ENCODE measurements at places on chromosomes 11 and 22. TPM values are rescaled to one million over a fixed set of nuclear protein-coding genes. Genes with fewer than 3 reads are reported as not detected.

Gene TMEM191C
- total RNA-seq = not detected

Gene KRTAP5-1
- total RNA-seq = not detected

Gene GGTLC2
- total RNA-seq = not detected

Gene MAML2
- 4.2 TPM for total RNA-seq

Gene TMPRSS6
- 0.10 TPM for total RNA-seq

DNA sequence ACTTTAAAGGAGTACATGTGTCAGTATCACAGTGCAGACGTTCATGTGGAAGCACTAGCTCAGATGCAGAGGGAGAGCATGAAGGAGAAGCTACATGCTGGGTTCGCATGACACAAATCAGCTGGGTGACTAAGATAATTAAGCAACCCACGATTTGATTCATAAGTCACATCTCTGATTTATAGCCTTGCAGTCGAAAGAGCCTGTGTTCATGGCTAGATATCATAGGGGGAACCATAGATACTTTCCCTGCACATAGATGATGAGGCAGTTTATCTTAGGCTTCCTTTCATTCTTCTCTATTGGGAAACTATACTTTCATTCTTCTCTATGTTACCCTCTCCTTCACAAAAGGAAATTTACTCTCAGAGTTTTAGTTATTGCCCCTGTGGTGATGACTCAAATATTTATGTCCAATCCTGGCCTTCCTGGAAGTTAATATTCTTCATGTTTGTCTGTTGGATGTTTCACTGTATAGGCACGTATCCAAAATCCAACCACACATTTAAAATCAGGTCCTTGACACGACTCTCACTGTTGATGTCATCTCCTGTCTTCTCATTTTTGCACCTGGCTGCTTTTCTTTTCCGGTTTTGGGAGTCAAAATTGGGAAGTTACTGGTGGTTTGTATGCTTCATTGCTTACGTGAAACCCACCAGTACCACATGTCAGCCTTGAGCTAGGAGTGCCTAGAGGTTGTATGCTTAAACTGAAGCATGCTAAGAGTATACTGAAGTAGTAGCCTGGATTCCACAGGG, 56.3 kb upstream of the SLC5A12 start:
- no peaks in the 10 kb centered on the region for H3K4me1 ChIP-seq
- no peak overlapping the region for H3K4me3 ChIP-seq
- H3K27me3 ChIP-seq = no peaks in the 10 kb centered on the region
- no peak for DNase-seq
- no peak overlapping the region for H3K27ac ChIP-seq

DNA sequence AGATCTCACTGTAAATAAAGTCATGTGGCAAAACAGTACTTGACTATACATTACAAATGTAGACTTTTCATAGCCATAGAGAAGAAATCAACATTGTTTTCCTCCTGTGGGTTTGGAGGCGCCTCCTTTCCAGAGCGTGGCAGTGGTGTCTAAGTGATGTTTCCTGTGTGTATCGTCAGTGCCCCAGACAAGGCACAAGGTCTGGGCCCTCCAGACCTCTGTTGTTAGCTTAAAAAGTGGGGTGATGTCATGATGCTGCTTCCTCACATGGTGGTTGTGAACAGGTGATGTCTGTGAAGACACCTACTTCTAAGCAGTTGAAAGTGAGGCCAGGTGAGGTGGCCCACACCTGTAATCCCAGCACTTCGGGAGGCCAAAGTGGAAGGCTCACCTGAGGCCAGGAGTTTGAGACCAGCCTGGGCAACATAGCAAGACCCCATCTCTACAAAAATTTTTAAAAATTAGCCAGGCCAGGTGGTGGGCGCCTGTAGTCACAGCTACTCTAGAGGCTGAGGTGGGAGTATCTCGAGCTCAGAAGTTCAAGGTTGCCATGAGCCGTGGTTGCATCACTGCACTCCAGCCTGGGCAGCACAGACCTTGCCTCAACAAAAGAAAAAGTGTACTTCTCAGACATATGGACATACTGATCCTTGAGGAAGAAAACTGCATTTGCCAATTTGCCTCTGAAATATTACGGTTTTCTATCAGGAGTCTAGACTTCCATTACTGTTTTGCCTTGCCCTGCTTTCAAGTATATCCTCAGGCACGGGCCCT, 15.7 kb downstream of the NUP50 start:
- no peak overlapping the region for H3K4me3 ChIP-seq
- H3K36me3 ChIP-seq = no peaks in the 10 kb centered on the region
- no peaks in the 10 kb centered on the region for H3K4me1 ChIP-seq
- no peaks in the 10 kb centered on the region for H3K27me3 ChIP-seq
- no peak overlapping the region for H3K27ac ChIP-seq
- no peak for DNase-seq

DNA sequence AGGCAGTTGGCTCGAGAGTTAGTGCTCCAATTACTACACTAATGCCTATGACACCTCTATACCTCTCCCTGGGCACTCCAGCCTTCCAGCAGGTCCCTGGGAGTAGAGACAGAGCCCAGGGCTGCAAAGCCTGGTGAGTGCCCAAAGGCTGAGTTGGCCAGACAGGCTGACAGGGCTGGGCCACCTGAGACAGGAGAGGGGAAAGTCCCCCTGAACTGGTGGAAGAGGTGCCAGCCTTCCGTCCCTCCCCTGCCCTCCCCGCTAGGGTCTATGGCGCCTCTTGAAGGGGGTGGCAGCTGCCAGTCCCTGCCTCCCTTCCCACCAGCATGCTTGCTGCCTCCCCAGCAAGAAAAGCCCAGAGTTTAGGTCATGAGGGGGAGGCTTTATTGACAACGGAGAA, 3.0 kb downstream of the KCNJ11 start:
- peak overlapping the region; percentile 98 for H3K27ac ChIP-seq
- no peaks in the 10 kb centered on the region for H3K27me3 ChIP-seq
- H3K4me1 ChIP-seq = peaks cover 45% of the 10 kb centered on the region

DNA sequence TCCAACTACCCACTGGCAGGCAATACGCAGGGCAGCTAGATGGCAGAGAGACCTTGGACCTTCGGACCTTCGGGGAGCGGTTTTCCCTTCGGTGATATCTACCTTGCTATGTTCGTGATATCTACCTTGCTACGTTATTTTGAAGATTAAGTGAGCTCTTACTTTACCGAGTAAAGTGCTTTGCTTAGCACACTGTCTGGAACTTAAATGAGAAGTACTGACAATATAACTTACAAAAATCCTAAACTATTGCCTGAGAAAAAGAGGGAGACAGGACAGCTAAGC, 1.0 kb upstream of the PRDM10 start:
- peak overlapping the region; percentile 97 for H3K27ac ChIP-seq
- peak overlapping the region; percentile 81 for H3K4me3 ChIP-seq
- peaks cover 18% of the 10 kb centered on the region for H3K4me1 ChIP-seq

- H3K4me3 ChIP-seq = no peak overlapping the region
- peaks cover 39% of the 10 kb centered on the region for H3K27me3 ChIP-seq
- no peaks in the 10 kb centered on the region for H3K36me3 ChIP-seq
- peaks cover 5% of the 10 kb centered on the region for H3K4me1 ChIP-seq
- no peak for DNase-seq
- no peak overlapping the region for H3K27ac ChIP-seq
These were observed 10.0 kb downstream of the WNT7B start for GRCh38 chr22:45966895-45967365.

GRCh38 chr11:124108156-124108555, 7.1 kb upstream of the VWA5A start:
- no peaks in the 10 kb centered on the region for H3K36me3 ChIP-seq
- H3K4me1 ChIP-seq = no peaks in the 10 kb centered on the region
- no peaks in the 10 kb centered on the region for H3K27me3 ChIP-seq
- no peak for DNase-seq
- H3K27ac ChIP-seq = no peak overlapping the region
- no peak overlapping the region for H3K4me3 ChIP-seq

DNA sequence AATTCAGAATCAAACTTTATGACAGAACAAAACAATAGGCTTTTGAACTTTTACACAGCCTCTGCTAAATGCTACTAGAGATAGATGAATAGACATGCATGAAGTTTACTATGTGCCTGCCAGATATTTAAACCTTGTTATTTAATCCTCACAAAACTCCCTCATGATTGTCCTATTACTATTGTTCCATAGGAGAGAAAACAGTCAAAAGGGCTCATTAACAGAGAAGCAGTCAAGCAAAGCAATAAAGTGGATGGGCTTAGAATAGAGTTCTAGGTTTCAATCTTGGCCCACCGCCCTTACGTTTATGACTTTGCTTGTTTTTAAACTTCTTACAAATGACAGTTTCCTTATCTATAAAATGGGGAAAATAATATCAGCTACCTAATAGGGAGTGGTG, 12.9 kb downstream of the CWC15 start:
- H3K4me1 ChIP-seq = no peaks in the 10 kb centered on the region
- DNase-seq = no peak
- H3K27ac ChIP-seq = no peak overlapping the region

GRCh38 chr11:36022882-36023281, 79.0 kb downstream of the LDLRAD3 start:
- no peaks in the 10 kb centered on the region for H3K36me3 ChIP-seq
- H3K27me3 ChIP-seq = no peaks in the 10 kb centered on the region
- no peak overlapping the region for H3K4me3 ChIP-seq
- H3K27ac ChIP-seq = no peak overlapping the region
- H3K4me1 ChIP-seq = no peaks in the 10 kb centered on the region
- DNase-seq = no peak

DNA sequence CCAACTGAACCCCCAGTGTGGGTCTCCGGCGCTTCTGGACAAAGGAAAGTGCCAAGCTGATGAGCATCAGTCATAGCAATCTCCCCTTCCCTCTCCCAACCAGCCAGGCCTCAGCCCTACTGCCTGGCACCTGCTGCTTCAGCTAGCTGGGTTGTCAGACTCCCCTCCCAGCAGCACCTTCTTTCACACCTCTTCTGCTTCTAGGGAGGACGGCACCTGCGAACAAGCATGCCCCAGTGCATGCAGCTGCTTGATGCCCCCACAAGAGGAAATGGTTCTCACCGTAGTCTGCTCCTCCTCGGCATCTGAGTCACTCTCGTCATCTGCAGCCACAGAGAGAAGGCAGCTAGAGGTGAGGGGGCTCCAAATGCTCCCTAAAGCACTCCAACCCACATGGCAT, 25.4 kb downstream of the THOC5 start:
- H3K36me3 ChIP-seq = no peaks in the 10 kb centered on the region
- no peak for DNase-seq
- no peak overlapping the region for H3K27ac ChIP-seq
- no peak overlapping the region for H3K4me3 ChIP-seq
- H3K4me1 ChIP-seq = no peaks in the 10 kb centered on the region

GRCh38 chr22:22450343-22450839, 58.2 kb downstream of the ZNF280B start:
- no peaks in the 10 kb centered on the region for H3K27me3 ChIP-seq
- no peak overlapping the region for H3K27ac ChIP-seq
- H3K36me3 ChIP-seq = no peaks in the 10 kb centered on the region
- DNase-seq = peak; percentile 2
- H3K4me1 ChIP-seq = no peaks in the 10 kb centered on the region

DNA sequence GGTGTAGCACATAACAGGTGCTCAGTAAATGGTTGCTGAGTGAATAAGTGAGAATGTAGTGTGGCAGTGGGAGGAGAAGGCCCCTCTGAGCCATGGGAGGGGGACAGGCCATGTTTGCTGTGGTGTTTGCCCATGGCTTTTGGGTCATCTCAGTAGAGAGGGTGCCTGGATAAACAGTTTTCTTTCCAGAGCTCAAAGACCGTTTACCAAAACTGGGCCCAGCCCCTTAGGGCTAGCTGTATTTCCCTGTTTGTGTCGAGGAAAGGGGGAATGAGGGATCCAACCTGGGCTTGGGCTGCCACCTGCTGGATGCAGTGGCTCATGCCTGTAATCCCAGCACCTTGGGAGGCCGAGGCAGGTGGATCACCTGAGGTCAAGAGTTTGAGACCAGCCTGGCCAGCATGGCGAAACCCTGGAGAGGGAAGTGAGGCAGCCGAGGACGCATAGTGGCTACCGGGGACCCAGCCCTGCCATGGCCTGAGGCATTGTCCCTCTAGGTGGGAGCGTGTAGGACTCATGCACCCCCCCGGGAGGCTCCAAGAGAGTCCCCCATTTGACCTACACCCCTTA, 8.7 kb upstream of the LTO1 start:
- no peak overlapping the region for H3K27ac ChIP-seq
- no peaks in the 10 kb centered on the region for H3K27me3 ChIP-seq
- no peaks in the 10 kb centered on the region for H3K36me3 ChIP-seq

DNA sequence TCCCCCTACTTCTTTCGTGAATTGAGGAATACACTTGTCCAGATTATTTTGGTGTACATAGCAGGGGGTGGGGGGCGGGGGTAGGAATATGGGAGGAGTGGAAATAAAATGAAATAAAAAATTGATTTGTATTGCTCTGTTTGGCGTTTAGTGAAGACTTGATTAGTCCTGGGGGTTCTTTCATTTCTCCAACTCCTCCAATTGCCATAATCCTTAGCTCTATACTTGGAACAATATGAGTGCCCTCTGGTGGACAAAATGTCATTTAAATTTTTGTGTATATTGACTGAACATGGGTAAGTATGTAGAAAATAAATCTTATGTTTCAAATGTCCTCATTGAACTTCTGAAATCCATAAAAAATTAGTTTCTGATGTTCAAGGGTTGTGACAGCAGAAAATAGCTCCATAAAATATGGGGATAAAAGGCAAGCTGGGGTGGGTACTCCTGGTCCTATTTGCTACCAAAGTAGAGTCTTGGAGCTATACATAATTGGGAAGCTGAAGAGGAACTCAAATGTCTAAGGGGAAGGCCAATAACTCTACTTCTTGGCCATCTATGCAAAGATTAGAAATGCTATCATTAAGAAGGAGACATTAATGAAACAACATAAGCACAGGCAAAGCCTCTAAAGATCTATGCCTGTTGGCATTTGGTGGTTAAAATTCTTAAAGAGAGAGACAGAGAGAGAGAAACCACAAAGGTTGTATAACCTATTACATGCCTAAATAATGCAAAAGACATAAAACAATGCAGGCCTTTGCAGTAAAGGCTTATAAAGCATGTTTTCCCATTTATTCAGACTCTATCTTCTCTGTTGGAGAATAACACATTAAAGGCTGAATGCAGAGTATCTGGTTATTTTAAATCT, 421.6 kb downstream of the METTL15 start:
- H3K27ac ChIP-seq = no peak overlapping the region
- H3K36me3 ChIP-seq = no peaks in the 10 kb centered on the region

GRCh38 chr11:47378010-47378835, at the start of gene SPI1:
Gene SPI1 (minus strand): TSS chr11:47378547. CDS start chr11:47378353, 194 bp downstream.
- DNase-seq = peak; percentile 54
- no peaks in the 10 kb centered on the region for H3K36me3 ChIP-seq
- H3K27me3 ChIP-seq = no peaks in the 10 kb centered on the region
- peaks cover 6% of the 10 kb centered on the region for H3K4me1 ChIP-seq

- no peak for DNase-seq
- peaks cover 79% of the 10 kb centered on the region for H3K4me1 ChIP-seq
- no peak overlapping the region for H3K4me3 ChIP-seq
- H3K27me3 ChIP-seq = no peaks in the 10 kb centered on the region
These were observed 74.7 kb upstream of the WNT7B start for GRCh38 chr22:46051646-46052045.

- peak overlapping the region; percentile 37 for H3K27ac ChIP-seq
- H3K4me1 ChIP-seq = peaks cover 31% of the 10 kb centered on the region
- H3K4me3 ChIP-seq = no peak overlapping the region
- no peaks in the 10 kb centered on the region for H3K36me3 ChIP-seq
- DNase-seq = no peak
These were observed 3.4 kb upstream of the TMEM184B start for GRCh38 chr22:38276166-38276565.

Measured in gastrocnemius medialis (tissue), 4 donors.